ENCODE measurements at places on chromosomes 4 and X.

- no peak for DNase-seq
These were observed 77.4 kb downstream of the MGST2 start for GRCh38 chr4:139743027-139743426.

DNA sequence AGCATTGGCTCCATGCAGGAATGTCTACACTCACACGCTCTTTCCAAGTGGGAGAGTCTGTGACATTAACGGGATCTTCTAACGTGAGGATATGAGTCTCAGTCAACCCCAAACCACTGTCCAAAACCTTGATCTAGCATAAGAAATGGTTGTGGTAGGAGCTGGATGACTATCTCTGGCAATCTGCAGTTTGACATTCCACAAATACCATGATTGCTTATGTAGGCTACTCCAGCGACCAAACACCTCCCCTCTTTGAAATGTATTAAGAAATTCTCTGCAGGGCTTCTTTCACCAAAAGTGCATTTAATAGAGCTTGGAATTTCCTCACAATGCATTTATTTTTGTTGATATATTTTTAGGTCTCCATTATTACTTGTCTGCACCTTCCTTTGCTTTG lies 14.1 kb upstream of the STX18 start:
- DNase-seq = no peak

DNA sequence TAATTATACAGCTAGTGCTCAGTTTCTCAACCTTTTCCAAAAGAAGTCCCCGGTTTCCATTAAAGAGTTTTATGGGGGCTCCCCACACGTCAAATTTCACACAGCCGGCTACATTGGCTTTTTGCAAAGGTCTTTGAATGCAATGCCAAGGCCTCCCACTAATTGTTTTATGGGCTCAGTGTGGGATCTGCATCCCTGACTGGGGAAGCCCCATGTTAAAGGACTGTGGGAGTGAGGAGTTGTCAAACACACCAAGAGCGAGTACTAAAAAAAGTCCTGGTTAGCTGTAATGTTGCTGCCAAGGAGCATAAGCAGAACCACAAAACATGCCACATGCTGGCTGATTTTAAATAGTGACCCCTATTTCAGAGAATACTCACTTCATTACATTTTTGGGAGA lies 162.6 kb downstream of the BMPR1B start:
- DNase-seq = no peak

GRCh38 chr4:127203562-127204200 lies 429.1 kb upstream of the INTU start:
- DNase-seq = no peak

DNA sequence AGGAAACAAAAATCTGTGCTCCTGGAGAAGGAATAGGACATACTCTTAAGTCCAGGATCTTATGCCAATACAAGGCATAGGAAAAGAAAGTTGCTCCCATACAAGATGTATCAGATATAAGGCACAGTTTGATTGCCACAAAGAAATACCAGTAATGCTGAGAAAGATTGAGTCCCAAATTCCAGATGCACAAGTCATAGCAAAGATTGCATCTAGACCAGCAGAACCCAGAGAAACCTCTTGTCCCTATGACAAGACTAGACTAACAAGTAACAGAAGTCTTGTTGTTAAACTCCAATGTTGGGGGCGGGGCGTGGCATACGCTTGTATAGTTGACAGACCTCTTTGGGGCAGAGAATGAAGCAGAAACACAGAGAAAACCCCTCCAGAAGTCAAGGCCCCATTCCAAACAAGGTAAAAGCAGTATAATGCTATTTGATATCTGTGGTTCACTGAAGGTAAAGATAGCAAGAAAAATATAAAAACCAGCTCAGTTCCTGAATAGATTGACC lies 671.5 kb upstream of the GRIA3 start:
- DNase-seq = no peak

DNA sequence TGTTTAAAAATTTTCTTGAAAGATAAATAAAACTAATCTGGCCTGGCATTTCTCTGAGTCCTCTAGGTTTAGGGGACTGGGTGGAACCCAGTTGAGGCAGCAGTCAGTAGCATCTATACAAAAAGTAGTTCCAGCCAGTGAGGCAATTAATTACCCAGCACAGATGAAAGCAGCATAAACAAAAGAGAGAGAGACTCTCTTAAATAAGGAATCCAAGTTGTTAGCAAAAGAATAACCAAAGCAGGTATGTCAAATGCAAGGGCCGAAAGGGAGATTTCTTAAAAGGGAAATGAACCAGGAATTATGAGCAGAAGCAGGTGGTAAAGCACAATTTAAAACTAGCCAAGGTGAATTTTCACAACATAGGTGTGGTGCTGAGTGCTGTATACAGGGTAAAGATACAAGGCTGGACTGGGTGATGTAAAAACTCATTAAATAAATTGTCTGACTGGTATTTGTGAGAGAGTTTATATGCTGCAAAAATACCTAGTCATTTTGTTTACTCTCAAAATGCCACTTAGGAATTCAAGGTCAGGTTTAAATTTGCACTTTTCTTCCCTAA lies 94.6 kb upstream of the GALNT7 start:
- no peak for DNase-seq

DNA sequence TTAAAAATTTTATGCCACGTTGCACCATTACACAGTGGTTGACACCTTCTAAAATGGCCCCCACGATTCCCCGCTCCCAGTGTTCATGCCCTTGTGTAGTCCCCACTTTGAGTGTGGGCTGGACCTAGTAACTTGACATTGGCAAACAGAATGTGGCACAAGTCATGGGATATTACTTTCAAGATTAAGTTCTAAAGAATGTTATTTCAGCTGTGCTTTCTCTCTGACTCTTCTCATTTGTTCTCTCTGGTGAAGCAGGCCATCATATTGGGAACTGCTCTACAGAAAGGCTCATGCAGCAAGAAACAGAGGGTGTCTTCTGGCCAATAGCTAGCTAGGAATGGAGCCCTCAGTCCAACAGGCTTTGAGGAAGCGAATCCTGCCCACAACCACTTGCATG lies 67.1 kb downstream of the ATXN3L start:
- no peak for DNase-seq

DNA sequence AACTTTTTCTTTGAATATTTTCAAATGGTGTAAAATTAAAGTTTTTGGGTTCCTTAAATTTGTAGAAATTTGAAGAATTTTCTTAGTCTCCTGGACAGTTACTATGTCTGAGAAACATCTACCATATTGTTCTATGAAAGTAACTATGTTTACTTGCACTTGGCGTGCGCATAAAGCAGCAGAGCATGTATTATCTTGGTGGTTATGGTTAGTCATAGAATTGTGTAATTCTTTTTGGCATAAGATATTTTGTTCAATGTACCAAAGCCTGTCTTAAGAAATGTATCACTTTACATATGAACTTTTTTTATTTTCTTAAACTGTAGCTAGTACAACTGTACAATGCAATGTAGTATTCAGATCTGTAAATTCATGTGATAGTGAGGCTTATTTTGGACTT lies 49.2 kb downstream of the CDS1 start:
- no peak for DNase-seq

DNA sequence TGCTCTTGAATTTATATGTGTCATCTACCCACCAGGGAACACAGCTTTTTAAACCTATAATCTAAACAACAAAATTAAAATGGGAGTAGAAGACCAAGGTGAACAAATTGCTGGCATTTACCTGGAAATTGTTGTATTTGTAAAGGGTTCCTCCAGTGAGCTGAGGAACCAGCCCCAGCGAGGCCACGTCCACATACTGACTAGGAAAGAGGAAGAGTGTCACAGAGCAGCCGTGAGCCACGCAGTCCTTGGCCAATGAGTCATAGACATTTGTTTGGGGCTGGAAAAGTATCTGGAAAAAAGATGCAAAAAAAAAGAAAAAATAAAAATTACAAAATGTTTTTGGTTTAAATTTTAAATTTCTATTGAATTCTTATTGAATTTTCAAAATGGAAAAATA lies 58.7 kb downstream of the METTL14 start:
- no peak for DNase-seq

GRCh38 chr4:13930155-13930554 lies 302.6 kb upstream of the BOD1L1 start:
- DNase-seq = no peak

DNA sequence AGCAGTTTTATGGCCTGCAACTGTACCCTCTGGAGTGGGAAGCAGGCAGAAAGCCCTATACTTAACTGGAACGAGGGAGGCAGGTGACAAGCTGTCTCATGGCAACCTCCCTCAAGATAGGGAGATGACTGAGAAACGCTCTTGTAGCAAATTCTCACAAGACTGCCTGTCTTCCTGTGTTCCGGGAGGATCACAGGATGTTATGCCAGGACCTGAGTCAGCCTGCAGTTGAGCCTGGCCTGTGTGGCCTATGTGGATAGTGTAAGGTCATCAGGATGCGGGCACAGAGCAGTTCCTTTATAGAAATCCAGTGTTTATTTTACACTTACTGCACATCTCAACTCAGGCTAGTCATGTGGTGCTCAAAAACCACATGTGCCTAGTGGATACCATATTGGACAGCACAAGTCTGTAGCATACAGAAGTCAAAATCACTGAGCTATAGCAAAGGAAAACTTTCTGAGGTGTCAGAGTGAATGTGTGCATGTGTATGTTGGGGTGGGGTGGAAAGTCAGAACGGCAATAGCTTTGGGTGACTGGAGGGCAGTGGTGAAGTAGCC lies 25.2 kb downstream of the TAF7L start:
- DNase-seq = no peak

- DNase-seq = no peak
These were observed 78.7 kb upstream of the CBLL2 start for GRCh38 chrX:22193851-22194659.

- DNase-seq = no peak
These were observed 77.1 kb downstream of the TBCK start for GRCh38 chr4:106238820-106239420.

- no peak for DNase-seq
These were observed 443.1 kb upstream of the PITX2 start for GRCh38 chr4:111066001-111066400.

DNA sequence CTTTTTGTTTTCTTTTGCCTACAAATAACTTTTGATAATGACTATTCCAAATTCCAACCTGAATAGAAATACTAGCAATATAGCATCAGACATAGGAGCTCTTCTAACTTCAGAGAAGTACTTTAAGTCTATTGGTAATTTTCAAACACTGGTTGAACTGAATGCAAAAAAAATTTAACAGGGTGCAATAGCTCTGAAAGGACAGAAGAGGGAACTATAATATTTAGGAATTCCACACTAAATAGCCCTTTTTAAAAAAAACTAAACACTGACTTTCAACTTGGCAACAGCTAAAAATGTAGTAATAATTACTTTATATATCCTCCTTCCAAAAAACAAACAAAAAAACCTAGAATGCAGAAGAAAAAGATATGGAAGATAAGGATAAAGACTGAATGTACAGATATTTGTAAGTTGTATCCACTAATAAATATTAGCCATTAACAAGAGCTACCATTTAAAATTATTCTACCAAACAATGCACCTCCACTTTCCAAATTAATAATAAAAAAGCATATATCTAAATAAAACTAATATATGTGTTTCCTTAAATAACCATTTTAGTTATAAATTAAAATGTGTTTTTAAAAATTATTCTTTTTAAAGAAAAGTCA lies 81.4 kb downstream of the FBXW7 start:
- DNase-seq = no peak

DNA sequence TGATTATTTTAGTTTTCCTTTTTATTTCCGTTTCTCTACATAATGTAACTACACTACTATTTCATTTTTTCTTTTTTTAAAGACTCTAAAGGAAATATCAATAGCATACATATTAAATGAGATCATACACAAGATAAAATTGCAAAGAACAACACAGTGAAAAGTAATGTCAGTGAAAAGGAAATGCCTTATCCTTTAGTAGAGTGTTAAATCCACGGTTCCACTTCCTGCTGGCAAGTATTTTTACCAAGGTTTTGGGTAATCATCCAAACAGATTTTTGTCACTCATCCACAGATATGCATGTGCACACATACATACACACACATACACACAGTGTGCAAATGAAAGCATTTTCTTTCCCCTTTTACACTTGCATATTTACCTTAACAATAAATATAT lies 548.9 kb downstream of the PPP4R3C start:
- no peak for DNase-seq

GRCh38 chr4:152684007-152684406 lies 4.2 kb upstream of the TMEM154 start:
- DNase-seq = no peak

- DNase-seq = no peak
These were observed 536.2 kb downstream of the MID1IP1 start for GRCh38 chrX:39337451-39337850.

GRCh38 chrX:40853816-40854123 lies 118.4 kb upstream of the MED14 start:
- no peak for DNase-seq

- no peak for DNase-seq
These were observed 22.3 kb downstream of the GAB3 start for GRCh38 chrX:154728431-154729190.

DNA sequence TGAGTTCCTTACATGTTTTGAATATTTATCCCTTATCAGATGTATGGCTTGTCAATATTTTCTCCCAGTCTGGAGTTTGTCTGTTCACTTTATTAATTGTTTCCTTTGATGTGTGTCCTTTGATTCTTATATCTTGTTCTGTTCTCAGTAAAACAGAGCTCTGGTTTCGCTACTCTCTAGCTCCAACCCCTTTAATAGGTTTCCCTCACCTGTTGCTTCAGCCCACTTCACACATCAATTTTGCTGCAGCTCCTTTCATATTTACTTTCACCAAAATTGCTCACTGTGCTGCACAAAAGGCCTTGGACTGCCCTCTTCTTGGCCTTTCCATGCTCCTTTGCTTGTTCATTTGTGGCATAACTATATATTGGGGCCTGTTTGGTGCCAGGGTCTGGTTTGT lies 85.1 kb downstream of the CFAP299 start:
- DNase-seq = no peak

GRCh38 chrX:81206476-81206875 lies 4.6 kb downstream of the SH3BGRL start:
- DNase-seq = no peak

GRCh38 chr4:4727536-4727935 lies 131.9 kb upstream of the MSX1 start:
- no peak for DNase-seq

DNA sequence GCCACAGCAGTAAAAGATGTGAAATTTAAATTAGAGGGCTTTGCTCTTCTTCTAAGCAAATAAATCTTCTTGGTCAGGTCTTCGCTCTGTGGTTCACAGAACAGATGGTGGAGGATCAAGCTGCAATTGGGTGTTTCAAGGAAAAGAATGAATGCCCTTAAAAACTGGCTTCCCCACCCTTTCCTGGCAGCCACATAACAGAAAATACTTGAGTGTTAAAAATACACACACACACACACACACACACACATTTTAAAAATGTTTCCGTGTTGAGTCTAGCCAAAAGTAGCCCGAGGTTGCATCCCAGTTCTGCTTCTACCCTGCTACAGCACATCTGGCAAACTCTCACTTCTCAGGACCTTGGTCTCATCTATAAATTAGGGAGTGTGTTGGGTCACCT lies 56.7 kb upstream of the FGFBP2 start:
- DNase-seq = no peak

Measured in stimulated activated CD8-positive, alpha-beta memory T cell treated with anti-CD3 and anti-CD28 coated beads, Interleukin-4, amount 100 ng/mL, for 4 hours (primary cell).